ENCODE measurements at places on chromosomes 13 and 19.

DNA sequence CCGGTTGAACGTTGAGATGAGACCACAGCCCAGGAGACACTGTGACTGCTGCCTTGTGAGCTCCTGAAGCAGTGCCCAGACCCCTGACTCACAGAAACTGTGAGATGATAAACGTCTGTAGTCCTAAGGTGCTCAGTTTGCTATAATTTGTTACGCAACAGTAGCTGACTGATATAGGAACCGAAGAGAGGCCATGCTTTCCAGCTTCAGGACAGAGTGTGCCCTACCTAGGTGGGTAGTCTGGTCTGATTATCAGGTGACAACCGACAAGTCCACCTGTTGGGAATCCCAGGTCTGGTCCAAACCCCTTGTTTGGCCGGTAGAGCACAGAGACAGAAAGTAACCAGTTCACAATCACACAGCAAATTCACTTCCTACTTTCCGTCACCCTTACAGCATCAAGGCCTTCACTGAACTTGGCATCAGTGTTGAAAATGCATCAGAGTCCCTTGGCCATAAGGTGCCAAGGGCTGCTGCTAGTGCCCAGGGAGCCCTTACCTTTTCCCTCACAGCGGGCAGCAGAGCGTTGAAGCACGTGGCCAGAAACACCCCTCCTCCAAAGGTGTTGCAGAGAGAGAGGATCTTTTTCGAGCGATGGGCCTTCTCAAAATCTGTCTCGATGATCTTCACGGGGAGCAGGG, 3.1 kb downstream of the SLC39A3 start:
- DNase-seq = no peak

DNA sequence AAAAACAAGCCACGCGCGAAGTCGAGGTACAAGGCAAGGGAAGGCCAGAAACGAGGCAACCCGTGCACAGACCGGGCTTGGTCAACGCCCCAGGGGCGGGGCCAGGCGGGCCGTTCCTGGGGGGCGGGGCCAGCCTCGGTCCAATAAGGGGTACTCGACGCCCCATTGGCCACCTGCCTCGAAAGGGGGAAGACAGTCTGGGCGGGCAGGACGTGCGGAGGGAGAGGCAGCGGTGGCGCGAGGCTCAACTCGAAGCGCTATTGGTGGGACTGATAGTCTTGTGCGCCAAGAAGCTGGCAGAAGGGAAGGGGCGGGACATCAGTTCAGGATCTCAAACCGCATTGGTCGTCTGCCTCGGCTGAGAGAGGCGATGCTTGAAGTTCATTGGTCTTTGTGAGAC, at the start of gene LYPD4:
Gene LYPD4 (minus strand): TSS at position 83 of the 400 bp plus-strand sequence. CDS start 5,398 bp downstream, outside the sequence.
- no peak for DNase-seq

- DNase-seq = peak; percentile 58
These were observed 1.0 kb upstream of the UBE2M start for GRCh38 chr19:58559275-58560006.

GRCh38 chr13:50928102-50928501, 18.5 kb downstream of the RNASEH2B start:
- DNase-seq = no peak

DNA sequence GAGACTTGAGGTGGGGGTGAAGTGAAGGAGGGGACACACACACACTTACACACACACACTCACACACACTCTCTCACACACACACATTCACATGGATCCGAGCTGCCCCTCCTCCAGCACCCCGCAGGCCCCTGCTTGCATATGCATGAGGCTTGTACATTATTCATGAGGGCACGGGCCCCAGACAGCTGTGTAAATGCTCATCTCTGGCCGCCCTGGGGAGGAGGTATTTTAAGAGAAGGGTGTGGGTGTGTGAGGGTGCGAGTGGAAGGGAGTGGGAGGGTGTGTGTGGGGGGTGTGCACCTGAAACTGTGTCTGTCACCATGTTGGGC, 2.4 kb downstream of the NCAN start:
- DNase-seq = no peak

- DNase-seq = no peak
These were observed 49.5 kb downstream of the COL4A1 start for GRCh38 chr13:110257408-110257807.

GRCh38 chr19:35987571-35987896, 7.5 kb upstream of the SDHAF1 start:
- no peak for DNase-seq

GRCh38 chr19:30516531-30516930, 144.3 kb downstream of the ZNF536 start:
- no peak for DNase-seq

GRCh38 chr19:28990522-28990921, 222.4 kb downstream of the UQCRFS1 start:
- DNase-seq = no peak

DNA sequence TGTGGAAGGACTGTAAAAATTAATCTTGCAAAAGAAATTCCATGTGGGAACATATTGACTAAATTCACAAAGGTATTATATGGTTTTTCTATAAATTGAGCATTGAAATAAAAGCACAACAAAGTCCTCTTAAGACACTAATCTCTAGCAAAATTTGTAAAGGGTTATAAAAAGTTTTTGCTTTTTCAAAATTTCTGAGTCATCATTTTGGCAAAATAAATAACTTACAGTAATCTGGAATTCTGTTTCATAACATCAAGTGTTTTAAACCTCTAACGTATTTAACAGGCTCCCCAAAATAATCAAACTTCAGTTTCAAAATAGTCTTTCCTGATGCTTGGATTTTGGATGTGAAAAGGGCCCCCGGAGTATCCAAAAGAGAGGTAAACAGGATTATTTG, 26.0 kb downstream of the MED4 start:
- DNase-seq = no peak

- no peak for DNase-seq
These were observed 49.0 kb downstream of the DNAJC15 start for GRCh38 chr13:43072394-43072793.

DNA sequence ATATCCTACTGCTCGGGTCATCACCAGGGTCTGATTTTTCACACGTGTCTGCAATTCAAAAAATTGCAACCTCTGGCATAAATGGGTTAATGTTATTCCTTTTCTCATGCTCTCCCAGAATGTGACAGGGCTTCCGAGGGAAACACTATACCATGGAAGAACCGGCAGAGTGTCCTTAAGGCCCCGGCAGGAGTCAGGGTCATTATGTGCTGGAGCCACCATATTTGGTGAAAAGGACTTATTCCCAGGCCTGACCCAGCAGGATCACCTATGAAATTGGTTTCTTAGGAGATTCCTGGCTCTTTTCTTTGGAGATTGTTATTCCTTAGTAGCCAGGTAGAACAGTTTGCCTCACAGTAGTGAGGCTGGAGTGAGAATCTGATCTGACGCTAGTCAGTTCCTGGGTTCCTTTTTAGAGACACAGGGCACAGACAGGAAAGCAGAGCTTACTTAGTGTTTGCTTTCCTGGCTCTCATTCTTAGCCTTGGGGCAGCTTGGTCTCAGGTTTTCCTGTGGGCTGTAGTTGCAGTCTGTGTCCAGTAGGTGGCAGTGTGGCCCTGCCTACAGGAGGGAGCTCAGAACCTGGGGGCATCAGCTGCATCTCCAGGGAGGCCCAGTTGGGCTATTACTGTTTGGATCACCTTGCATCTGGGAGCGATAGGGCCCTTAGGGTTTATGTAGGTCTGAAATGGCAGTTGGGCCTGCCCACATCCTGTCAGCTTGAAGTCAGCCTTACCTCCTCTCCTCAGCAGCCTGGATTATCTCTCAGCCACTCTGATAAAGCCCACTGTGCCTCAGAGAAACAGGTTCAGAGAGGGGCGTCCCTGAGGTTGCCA, 12.4 kb downstream of the SNRNP70 start:
- peak; percentile 77 for DNase-seq

GRCh38 chr13:77928909-77929308, 10.3 kb upstream of the EDNRB start:
- no peak for DNase-seq

- DNase-seq = no peak
These were observed 10.3 kb upstream of the TEKTIP1 start for GRCh38 chr19:3528539-3529211.

- DNase-seq = no peak
These were observed 49.4 kb downstream of the RASA3 start for GRCh38 chr13:114082849-114083645.

DNA sequence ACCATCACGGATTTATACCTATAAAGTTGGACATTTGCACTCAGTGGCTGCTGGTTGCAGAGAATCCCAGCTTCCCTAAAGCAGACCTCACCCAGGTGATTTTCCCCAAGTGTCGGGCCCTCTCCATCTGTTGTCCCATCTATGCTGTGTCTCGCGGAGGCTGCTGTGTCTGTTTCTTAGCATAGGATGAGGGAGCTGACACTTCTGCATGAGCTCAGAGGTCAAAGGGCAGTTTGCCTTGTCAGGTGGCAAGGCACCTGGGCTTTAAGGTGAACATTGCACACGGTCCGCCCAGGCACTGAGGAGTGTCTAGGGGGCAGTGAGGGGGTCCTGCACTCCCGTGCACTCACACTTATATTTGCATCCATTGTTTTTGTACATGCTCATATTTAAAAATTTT, 151.6 kb downstream of the ZIC5 start:
- DNase-seq = no peak
